ENCODE measurements at places on chromosomes 1 and 21.

DNA sequence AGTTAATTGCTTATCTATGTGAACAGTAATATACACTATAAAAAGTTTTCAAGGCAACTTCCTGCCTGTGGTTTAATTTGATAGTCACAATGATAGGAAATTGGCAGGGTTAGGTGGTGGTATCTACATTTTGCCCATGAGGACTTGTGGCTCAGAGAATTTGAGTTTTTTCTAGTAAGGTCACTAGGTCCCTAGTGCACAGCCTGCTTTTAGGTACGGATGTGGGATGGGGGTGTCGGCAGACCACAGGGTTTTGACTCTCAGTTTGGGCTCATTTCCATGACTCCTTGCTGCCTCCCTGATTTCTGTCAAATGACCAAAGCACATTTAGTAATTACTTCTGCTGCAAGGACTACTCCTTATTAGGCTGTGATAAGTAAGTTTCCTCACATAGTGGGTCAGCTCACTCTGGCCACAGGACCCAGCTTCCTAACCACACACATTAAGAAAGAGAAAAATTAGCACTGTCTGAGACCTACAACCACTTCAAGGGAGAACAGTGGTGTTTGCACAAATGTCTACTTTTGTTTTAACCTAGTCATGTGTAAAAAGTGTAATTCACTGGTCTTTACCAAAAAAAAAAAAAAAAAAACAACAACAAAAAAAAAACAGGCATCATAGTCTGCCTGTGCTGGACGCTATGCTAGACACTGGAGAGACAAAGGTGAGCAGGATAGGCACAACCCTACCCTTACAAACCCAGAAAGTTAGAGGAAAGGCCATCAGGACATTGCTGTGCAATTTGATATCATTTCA lies 43.7 kb downstream of the MRPL39 start:
- peak; percentile 14 for ATAC-seq

- peak; percentile 46 for ATAC-seq
Observed at GRCh38 chr1:107795994-107796393, 169.0 kb downstream of the VAV3 start.

DNA sequence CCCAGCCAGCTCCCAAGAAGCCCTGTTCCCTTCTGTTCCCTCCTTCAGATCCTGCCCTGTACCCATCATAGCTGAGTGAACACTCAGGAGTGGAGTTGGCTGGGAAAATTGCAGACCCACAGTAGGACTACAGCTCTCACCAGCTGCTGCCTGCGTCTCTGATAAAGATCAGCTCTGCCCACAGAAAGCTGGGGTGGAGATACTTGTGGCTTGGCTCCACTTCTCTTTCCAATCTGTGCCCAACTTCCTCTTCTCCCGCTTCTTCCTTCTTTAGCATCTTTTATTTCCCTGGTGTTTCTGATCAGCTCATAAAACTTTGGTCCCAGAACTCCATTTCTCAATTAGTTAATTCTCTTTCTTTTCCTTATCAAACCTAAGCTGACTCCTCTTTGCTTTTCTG lies 5.5 kb upstream of the CD1A start:
- no peak for ATAC-seq

DNA sequence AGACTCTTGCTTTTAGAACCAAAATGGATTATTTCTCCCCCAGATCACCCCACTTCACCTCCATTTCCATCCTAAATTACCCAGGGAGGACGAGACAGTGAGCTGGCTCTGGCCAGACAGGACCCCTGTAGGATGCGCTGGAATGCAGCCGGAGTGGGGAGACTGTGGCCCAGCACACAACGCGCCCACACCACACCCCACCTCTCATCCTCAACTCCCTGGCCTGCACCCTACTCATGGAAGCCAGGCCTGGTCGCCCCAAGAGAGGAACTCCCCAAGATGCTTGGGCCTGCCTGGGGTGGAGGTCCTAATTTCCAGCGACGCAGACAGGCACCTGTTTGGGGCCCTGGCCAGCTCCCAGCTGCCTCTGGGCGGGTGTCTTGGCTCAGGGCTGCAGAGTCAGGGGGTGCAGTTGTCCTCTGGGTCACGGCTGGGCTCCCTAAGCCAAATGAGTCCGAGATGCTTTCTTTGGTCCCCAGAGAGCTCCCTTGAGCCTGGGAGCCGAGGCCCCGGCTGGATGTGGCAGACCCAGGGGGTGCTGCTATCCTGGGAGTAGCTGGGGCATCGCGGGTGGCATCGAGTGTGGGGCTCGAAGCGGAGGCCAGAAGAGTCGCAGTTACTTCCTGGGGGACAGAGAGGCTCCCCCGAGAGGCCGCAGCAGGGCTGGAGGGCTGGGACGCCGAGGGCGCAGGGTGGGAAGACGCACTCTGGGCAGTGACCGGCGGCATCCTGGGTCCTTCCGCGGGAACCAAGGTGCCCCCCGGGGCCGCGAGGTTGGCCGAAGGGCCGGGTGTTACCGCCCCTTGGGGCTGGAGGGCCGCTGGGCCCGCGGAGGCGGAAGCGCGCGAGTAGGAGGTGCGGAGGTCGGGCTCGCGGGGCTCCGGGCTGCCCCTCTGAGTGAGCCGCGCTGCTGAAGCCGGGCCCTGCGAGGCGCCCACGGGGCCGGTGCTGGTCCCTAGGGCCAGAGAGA lies 10.4 kb downstream of the CLEC20A start:
- no peak for ATAC-seq

GRCh38 chr1:182629499-182630096 lies 25.4 kb upstream of the RGS16 start:
- ATAC-seq = peak; percentile 86

DNA sequence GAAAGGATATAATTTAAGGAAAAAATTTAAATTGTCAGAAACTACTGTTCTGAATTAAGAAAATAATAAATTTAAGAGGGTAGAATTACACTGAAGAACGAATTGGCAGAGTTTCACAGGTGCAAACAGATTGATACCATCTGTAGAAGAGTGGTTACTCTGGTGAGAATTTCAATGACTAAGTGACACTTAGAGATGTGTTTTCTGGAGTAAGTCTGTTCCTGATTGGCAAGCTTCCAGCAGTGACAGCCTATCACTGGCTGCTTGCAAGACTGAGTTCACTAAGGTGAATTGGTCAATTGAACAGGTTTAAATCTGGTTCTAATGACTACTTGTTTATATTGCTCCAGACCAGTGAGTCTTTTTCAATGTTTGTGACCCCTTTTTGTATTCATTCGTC lies 838.2 kb upstream of the RGS18 start:
- ATAC-seq = no peak

DNA sequence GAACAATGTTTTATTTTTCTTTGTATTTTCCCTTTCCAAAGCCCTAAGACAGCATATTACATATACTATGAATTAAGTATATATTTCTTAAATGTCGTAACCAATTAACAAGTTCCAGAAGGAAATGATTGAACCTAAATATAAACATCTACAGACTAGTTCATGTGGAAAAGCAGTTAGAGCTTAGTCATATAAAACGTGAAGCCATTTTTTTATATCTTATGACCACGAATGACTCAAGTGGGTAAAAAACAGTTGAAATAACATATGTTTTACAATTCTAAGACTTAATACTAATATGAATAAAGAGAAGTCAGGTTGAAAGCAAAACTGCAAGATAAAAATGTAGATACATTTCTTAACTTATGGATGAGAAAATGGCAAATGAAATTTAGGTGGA lies 307.3 kb downstream of the BRINP3 start:
- no peak for ATAC-seq

GRCh38 chr1:107362468-107363140 lies 221.8 kb downstream of the NTNG1 start:
- no peak for ATAC-seq

- ATAC-seq = no peak
Observed at GRCh38 chr1:201486187-201486586, 17.2 kb upstream of the PHLDA3 start.

GRCh38 chr1:206931709-206932108 lies 10.0 kb upstream of the FCMR start:
- no peak for ATAC-seq

DNA sequence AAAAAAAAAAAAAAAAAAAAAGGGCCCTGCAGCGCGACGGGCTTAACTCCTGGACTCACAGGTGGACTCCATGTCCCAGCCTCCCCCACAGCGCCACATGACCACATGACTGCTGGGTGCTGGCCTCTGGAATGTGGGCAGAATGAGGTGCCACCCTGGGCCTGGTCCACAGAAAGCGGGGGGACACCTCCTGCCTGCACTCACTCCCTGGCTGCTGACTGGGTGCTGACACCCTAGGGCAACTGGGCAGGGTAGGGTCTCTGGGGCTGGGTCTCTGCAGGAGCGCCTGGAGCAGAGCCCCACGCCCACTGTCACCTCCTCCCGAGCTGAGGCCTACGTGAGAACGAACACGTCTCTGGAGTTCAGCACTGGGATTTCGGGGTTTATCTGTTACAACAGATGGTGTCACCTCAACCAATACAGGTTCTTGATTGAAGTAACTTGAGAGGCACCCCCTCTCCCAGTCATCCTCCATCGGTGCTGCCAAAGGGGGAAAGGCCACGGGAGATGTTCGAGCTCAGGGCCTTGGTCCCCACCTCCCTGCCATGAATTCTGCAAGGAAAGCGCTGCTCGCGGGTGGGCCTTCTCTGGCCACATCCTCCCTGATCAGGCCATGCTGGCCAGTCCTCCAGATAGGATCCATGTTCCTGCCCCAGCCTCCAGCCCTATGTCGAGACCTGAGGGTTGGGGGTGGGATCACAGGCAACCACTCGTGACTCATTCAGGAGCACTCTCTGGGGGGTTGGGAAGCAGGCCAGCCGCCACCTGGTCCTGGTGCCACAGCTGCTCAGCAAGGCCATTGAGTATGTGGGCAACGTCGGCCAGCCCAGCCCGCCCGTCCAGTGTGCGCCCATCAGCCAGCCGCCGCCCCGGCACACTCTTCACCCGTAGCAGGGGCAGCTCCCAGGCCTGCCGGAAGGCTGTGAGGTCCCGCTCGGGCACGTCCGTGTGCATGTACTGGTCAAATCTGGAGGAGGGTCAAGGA lies 5.4 kb downstream of the CPLANE2 start:
- ATAC-seq = no peak

GRCh38 chr1:234154320-234155251 lies 218.7 kb upstream of the COA6 start:
- ATAC-seq = no peak

DNA sequence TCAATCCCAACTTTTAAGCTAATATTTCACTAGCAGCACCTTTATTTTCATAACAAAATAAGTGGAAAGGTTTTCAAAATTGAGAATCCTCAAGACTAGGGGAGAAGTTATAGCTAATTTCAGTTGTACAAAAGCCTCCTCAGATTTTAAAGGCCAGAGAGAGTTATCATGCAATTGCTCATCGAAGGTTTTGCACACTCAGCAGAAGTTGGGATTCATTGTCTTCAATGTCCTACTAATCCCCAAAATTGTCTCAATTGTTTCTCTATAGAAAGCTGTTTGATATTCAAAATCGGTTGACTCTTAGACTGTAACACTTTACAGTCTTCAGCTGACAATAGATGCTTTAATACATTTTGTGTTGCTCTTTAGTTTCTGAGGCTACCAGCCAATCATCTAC lies 170.7 kb upstream of the TNR start:
- no peak for ATAC-seq

DNA sequence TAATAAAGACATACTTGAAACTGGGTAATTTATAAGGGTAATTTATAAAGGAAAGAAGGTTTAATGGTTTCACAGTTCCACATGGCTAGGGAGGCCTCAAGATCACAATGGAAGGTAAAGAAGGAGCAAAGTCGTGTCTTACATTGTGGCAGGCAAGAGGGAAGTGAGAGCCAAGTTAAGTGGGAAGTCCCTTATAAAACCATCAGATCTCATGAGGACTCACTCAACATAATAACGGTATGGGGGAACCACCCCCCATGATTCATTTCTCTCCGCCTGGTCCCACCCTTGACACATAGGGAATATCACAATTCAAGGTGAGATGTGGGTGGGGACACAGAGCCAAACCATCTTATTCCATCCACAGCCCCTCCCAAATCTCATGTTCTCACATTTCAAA lies 76.8 kb upstream of the ZNF678 start:
- ATAC-seq = peak; percentile 28

- ATAC-seq = no peak
Observed at GRCh38 chr1:230057681-230058565, 9.1 kb upstream of the GALNT2 start.

DNA sequence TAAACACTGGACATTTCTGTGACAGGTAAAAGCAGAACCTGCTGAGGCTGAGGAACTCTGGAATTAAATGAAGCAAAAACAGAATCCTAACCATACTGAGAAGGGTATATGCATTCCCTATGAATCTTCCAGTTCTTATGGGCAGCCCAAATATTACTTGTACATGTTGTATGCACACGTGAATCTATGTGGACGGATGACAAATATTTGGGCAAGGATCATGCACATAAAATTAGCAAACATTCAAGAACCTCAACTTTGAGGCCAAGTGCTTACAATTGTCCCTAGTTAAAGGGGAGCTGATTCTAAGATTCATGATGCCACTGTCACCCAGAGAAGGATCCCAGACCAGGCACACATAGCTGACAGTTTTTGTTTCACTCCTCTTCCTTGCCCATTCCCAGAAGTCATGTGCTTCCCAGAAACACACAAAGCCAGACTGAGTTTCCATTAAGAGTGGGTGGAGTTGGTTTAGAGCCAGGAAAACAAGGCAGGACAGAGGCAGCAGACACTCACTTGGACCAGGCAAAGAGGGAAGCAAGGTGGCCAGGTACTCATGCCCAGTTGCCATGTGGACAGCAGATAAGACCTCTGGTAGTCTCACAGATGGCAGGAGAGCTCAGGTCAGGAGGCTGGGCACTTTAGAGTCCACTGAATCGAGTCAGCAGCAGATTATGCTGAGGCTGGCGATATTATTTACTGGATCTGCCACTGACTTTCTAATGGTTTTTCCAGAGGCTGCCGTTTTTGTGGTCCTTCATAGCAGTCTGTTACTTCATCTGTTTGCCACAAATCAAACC lies 25.6 kb downstream of the AK2 start:
- no peak for ATAC-seq

GRCh38 chr1:200897259-200897658 lies 2.6 kb downstream of the INAVA start:
- no peak for ATAC-seq

GRCh38 chr21:38768471-38769063 lies 37.2 kb upstream of the ETS2 start:
- peak; percentile 51 for ATAC-seq

DNA sequence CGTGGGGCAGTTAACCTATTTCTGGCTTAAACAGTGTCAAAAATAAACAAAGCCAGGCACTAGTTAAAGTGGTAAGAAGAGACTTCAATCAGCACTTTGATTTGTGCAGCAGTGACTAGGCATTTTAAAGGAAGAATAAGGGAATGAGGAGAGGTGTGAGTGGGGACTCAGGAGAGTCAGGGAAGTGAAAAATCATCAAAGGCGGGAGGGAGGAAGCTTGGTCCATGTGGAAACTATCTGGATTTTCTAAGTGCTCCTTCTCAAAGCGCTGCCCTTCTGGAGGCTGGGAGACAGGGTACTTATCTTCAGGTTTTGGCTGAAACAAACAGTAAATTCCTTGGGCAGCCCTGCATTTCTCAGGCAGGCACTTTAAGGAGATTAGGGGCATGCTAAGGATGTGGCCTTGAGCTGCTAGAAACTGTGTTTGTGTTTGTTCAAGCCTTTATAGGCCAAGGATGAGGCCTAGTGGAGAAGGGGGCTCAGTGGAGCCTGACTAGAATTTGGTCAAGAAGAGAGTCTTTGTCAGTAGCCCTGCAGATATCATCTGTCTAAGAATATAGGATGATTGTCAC lies 486.5 kb downstream of the SIPA1L2 start:
- no peak for ATAC-seq
